ENCODE measurements at places on chromosomes 11 and 22. TPM values are rescaled to one million over a fixed set of nuclear protein-coding genes. Genes with fewer than 3 reads are reported as not detected.

- H3K4me3 ChIP-seq: no peak overlapping the region
- H3K36me3 ChIP-seq: no peaks in the 10 kb centered on the region
- DNase-seq: no peak
- no peak overlapping the region for H3K27ac ChIP-seq
- H3K4me1 ChIP-seq: peaks cover 6% of the 10 kb centered on the region
Observed at GRCh38 chr11:87116185-87116584, 78.5 kb downstream of the TMEM135 start.

GRCh38 chr11:38680166-38680565 is 2082.1 kb upstream of the RAG2 start:
- no peak overlapping the region for H3K4me3 ChIP-seq
- H3K27me3 ChIP-seq: no peaks in the 10 kb centered on the region
- H3K4me1 ChIP-seq: no peaks in the 10 kb centered on the region
- DNase-seq: no peak
- no peak overlapping the region for H3K27ac ChIP-seq
- H3K36me3 ChIP-seq: no peaks in the 10 kb centered on the region

DNA sequence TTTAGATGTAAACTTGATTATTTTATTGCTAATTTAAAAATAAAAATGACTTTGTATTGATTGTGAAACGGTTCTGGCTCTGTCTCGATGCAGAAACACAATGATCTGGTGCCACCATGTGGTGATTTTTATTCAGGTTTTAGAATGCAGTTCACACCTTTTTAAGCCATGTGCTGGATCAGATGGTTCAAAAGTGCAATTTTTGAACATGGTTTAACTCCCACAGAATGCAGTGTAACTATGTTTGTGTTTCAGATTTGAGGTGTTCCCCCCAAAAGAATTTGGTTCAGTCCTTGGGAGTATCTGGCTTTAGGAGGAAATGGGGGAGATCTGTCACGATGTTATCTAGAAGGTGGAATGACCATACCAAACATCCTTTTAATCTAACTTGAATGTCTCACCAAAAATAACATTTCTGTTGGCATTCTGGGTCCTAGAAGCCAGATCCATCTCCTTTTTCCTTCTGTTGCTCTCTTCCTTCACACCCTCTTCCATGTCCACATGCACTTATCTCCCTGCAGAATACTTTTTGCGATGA is 7.9 kb downstream of the MRPL16 start:
- H3K4me1 ChIP-seq: no peaks in the 10 kb centered on the region
- peak; percentile 58 for DNase-seq
- peaks cover 28% of the 10 kb centered on the region for H3K36me3 ChIP-seq
- no peak overlapping the region for H3K4me3 ChIP-seq
- no peak overlapping the region for H3K27ac ChIP-seq
- H3K27me3 ChIP-seq: no peaks in the 10 kb centered on the region

DNA sequence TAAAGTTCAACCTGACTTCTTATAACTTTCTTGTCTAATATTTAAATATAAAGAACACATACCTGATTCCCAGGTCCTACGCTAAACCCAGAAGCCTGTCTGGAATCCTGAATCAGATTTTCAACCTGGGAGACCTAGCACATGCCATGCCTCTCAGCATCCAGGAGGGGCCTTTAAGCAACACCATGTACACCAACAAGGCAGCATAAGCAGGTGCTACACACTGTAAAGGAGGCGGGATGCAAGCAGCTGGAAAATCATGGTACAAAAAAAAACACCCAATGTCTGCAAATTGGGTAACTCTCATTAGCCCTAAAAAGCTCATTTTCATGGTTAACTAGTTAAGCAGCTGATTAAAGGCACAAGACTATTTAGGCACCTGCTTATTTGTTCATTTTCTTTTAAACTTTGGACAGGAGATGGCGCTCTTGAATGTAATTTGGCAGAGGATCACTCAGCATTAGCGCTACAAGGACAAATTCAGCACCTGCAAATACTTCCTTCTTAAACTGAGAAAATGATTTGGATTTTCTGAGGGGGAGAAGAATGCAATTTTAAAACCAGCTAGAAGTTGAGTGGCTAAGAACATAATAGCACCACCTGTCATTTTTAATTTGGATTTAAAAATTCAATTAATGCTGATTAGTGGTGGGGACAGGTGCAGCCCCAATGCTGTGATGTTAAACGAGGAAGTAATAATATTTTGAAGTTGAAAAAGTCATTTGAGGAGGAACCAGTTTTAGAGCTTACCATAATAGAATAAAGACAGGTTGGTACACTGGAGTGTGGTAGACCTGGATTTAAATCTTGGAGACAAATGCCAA is 104.0 kb downstream of the FAR1 start:
- no peaks in the 10 kb centered on the region for H3K36me3 ChIP-seq
- H3K27ac ChIP-seq: no peak overlapping the region
- peak; percentile 86 for DNase-seq
- no peaks in the 10 kb centered on the region for H3K27me3 ChIP-seq
- no peak overlapping the region for H3K4me3 ChIP-seq

GRCh38 chr22:26406118-26406517 is 22.9 kb upstream of the ASPHD2 start:
- peak; percentile 20 for DNase-seq
- H3K36me3 ChIP-seq: no peaks in the 10 kb centered on the region
- no peak overlapping the region for H3K4me3 ChIP-seq
- no peaks in the 10 kb centered on the region for H3K4me1 ChIP-seq
- no peak overlapping the region for H3K27ac ChIP-seq

GRCh38 chr22:24087071-24087795 is 76.1 kb downstream of the CABIN1 start:
- H3K4me1 ChIP-seq: no peaks in the 10 kb centered on the region
- H3K27me3 ChIP-seq: no peaks in the 10 kb centered on the region
- H3K4me3 ChIP-seq: no peak overlapping the region
- DNase-seq: no peak

DNA sequence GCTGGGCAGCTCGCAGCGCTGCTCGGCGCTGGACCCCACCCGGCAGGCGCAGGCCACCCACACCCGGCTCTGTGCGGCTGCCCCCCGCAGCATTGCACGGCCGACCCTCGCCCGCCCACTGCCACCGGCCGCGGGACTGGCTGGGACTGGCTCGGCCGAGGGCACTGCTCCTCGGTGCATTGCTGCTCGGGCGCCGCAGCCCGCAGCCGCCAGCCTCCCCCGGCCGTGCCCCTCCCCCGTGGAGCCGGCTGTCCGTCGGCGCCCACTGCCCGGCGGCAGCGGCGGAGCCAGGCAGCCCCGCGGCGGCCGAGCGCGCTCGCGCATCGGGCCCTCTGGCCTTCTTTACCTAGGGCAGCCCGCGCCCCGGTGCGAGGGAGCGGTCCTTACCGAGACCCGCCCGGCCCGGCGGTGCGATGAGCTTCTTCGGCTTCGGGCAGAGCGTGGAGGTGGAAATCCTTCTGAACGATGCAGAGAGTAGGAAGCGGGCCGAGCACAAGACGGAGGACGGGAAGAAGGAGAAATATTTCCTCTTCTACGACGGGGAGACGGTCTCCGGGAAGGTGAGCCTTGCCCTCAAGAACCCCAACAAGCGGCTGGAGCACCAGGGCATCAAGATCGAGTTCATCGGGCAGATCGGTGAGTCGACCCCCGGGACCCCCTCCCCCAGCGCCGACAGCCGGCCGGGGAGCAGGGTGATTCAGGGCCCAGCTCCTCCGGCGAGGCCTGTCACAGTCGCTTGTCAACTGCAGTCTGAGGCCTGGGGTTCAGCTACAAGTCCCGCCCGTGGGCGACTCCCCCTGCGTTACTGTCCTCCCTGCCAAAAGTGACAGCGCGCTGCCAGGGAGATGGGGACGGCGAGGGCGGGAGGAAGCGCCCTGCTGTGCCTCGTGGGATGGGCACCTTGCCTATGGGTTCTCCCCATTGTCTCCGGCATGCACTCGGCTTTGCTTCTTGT is 516 bp downstream of the VPS26B start:
- H3K27me3 ChIP-seq: peaks cover 13% of the 10 kb centered on the region
- peaks cover 7% of the 10 kb centered on the region for H3K36me3 ChIP-seq

DNA sequence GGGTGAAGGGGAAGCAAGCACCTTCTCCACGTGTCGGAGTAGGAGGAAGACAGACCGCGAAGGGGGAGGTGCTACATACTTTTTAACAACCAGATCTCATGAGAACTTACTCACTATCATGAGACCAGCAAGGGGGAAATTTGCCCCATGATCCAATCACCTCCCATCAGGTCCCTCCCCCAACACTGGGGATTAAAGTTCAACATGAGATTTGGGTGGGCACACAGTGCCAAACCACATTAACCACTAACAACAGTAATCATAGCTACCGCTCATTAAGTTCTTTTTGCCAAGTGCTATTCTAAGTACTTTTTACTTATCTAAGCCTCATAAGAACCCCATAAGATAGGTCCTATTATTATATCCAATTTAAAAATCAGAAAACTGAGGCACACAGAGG is 450.5 kb upstream of the DDI1 start:
- H3K4me3 ChIP-seq: no peak overlapping the region
- no peaks in the 10 kb centered on the region for H3K4me1 ChIP-seq
- H3K27ac ChIP-seq: no peak overlapping the region
- H3K36me3 ChIP-seq: no peaks in the 10 kb centered on the region
- DNase-seq: no peak

GRCh38 chr11:33256031-33256812 is 959 bp upstream of the HIPK3 start:
- H3K4me1 ChIP-seq: peaks cover 24% of the 10 kb centered on the region
- H3K27me3 ChIP-seq: no peaks in the 10 kb centered on the region
- no peaks in the 10 kb centered on the region for H3K36me3 ChIP-seq
- DNase-seq: peak; percentile 15

- no peaks in the 10 kb centered on the region for H3K36me3 ChIP-seq
- H3K4me1 ChIP-seq: peaks cover 7% of the 10 kb centered on the region
- peak; percentile 62 for DNase-seq
- H3K27me3 ChIP-seq: no peaks in the 10 kb centered on the region
Observed at GRCh38 chr11:76686261-76687079, 15.9 kb upstream of the LRRC32 start.

- H3K4me3 ChIP-seq: no peak overlapping the region
- H3K27ac ChIP-seq: no peak overlapping the region
- H3K27me3 ChIP-seq: no peaks in the 10 kb centered on the region
- no peaks in the 10 kb centered on the region for H3K36me3 ChIP-seq
- DNase-seq: no peak
Observed at GRCh38 chr22:43777286-43777685, 34.8 kb downstream of the EFCAB6 start.

DNA sequence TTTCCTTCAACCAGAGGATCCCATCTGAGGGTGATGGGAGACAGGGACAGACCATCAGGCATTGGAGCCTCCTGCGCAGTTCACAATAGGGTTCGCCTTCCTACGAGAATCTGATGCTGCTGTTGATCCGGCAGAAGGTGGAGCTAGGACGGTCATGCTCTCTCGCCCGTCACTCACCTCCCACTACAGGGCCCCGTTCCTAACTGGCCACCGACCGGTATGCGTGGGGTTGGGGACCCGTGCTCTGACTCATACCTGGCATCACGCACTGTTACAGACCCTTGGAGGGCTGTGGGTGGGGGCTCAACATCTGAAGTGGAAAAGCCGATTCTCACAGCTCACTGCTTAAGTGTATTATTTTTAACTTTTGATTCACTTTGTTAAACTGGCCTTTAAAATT is 402.3 kb downstream of the BRD1 start:
- DNase-seq: no peak
- no peaks in the 10 kb centered on the region for H3K36me3 ChIP-seq
- no peak overlapping the region for H3K4me3 ChIP-seq

GRCh38 chr22:26839216-26839615 is 181.8 kb downstream of the MIAT start:
- peaks cover 6% of the 10 kb centered on the region for H3K4me1 ChIP-seq
- no peak overlapping the region for H3K4me3 ChIP-seq
- no peak for DNase-seq
- no peaks in the 10 kb centered on the region for H3K27me3 ChIP-seq

DNA sequence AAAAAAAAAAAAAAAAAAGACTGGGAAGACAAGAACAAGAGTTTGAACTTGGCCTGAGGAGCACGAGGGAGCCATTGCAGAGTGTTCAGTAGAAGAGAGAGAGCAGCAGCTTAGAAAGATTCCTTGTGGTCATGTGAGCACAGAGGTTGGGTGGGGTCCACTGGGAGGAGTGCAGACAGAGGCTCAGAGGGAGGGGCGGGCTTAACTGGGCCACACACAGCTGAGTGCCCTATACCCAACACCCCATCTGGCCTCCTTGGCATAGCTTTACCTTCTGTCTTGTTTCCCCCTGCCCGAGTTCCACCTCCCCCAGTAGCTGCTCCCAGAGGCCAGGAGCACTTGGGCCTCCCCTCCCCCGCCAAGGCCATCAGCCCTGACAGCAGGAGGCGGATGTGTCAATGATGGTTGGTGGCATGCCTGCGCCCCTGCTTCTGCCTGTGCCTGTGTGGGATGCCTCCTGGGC is 12.1 kb downstream of the C11orf86 start:
- no peak overlapping the region for H3K27ac ChIP-seq

DNA sequence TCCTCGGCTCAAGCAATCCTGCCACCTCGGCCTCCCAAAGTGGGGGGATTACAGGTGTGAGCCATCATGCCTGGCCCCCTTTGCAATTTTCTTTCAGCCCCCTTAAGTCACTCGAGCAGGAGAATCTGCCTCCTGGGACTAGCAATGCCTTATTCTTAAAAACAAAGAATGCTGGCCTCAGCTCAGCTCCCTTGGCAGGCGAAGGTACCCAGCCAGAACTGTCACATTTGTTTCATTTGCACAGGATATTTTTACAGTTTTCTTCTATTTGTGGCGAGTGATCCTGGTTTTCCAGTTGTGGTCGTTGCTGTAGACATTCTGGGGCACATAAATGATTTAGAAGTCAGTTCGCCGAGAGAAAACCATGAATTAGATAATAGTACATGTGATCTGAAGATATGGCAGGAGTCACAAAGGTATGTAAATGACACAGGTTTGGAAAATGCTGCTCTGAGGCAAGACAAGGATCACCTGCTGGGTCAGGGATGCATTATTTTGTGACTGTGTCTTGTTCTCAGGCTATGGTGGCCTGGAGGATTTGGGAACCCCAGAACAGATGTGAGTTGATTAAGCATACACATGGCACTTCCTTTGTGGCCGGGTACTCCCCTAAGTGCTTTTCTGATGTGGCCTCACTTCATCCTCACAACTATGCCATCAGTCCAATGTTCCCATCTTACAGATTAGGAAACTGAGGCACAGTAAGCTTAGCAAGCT is 51.2 kb upstream of the SLC22A12 start:
- no peak overlapping the region for H3K4me3 ChIP-seq
- no peak for DNase-seq
- no peaks in the 10 kb centered on the region for H3K4me1 ChIP-seq

Gene ANO5
- total RNA-seq: 8.3 TPM

Gene MS4A7
- total RNA-seq: not detected

Measured in GM23338 (cell line).